ENCODE measurements at places on chromosomes 1 and 21. TPM values are rescaled to one million over a fixed set of nuclear protein-coding genes. Genes with fewer than 3 reads are reported as not detected.

DNA sequence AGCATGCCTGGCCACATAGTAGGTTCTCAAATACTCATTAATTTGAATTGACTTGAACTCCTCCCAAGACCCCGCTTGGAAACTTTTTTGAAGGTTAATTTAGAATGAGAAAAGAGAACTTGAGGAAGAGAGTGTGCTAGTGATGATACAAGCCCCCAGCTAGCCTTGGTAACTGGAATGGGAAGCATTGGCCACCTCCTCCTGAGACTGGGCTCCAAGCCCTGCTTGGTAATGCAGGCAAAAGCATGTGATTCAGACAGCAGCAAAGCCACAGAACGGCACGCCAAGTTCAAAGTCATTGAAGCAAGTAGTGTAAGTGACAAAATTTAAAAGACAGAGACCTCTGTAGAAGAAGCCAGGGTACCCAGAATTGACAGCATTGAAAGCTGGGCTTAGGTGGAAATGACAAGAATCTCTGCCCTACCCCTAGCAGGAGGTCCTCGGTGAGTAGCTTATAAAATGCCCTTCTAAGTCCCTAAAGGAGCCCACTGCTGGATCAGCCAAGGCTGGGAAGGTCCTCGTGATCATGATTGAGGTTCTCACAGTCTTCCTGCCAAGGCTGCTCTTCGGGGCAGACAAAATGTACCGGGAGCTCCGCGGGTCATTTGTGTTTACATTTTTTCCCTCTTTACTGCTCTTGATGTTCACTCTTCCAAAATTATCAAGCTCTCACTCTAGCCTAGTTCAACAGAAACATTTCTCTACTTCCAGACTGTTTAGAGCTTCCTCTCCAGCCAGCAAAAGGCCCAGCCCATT lies 99.4 kb downstream of the TSEN15 start:
- no peak for DNase-seq

DNA sequence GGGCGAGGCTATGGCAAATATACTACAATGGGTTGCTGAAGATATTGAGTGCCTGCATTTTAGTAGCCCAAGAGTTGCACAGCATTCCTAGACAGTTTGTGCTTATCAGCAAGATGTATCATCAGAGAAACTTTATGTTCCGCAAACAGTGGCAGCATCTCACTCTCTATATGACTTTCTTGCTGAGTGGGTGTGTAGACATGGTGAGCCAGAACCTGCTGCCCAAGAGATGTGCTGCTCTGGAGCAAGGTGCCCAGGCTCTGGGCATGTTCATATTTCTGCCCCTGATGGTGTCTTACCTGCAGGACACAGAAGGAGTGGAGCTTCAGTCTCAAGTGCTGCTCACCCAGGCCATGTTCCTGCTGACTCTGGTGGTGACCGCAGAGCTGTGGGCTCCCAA lies 8.2 kb upstream of the RGSL1 start:
- no peak for DNase-seq

PPIAL4G gene
- not detected for total RNA-seq

HPDL gene
- total RNA-seq: 11.4 TPM

DNA sequence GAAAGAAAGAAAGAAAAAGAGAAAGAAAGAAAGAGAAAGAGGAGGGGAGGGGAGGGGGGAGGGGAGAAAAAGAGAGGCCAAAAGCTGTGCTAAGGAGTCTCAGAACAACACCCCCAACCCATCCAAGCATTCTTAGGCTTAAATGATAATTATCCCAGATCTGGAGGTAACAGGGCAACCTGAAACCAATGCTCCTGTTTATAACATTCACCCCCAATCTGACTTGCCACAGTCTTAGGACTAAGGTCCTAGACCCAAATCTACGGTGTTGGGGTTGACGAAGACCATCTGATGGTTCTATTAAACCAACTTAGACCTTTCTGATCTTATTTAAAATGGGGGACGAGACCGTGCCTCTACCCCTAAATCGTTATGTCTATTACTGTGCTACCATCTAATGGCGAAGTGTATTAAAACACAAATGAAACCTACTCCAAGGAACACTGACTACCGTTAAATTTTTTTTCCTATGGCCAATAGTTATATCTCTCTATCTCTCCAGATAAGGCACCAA lies 119.3 kb upstream of the CDC42BPA start:
- DNase-seq: no peak

DNA sequence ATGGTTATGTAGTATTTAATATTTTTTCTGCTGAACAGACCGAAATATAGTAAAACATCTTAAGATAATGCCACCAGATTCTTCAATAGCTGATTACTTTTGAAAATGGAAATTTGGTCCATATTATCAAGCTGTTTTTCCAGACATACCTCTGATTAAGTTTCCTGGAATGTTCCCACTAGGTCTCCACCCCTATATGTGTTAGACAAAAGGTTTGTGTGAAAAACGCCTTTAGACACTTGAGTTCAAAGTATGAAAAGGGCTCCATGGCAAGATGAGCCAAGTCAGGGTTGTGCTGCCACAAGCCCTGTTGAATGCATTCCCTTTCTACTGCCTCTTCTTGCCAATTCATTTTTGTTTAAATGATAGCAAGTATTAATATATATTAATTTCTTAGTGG lies 52.7 kb downstream of the ZBTB17 start:
- DNase-seq: no peak

DNA sequence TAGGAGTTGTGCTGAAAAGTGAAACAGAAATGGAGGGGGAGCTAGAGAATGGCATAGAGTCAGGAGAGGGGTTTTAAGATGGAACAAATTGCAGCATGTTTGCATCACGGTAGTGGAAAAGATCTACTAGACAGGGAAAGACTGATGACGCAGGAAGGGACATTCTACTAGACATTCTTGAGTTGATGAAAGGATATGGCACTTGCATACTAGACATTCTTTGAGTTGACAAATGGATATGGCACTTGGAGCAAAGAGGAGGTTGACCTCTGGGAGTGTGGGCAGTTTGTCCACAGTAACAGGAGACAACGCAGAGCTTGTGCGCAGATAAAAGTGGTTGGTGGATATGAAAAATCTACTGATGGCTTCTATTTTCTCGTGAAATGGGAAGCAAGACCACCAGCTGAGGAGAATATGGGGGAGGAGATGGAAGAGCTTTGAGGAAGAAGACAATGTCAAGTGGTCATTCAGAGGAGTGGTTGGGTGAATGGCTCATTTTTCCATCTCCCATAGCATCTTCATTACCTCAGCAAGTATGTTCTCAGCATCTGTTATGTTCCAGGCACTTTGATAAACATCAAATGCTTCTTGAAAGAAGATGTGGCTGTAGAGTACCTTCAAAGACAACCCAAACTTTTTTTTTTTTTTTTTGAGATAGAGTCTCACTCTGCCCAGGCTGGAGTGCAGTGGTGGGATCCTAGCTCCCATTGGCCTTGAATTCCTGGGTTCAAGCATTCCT lies 2.4 kb upstream of the CTPS1 start:
- DNase-seq: no peak

- DNase-seq: no peak
Observed at GRCh38 chr1:62336995-62337705, 17.9 kb upstream of the KANK4 start.

DNA sequence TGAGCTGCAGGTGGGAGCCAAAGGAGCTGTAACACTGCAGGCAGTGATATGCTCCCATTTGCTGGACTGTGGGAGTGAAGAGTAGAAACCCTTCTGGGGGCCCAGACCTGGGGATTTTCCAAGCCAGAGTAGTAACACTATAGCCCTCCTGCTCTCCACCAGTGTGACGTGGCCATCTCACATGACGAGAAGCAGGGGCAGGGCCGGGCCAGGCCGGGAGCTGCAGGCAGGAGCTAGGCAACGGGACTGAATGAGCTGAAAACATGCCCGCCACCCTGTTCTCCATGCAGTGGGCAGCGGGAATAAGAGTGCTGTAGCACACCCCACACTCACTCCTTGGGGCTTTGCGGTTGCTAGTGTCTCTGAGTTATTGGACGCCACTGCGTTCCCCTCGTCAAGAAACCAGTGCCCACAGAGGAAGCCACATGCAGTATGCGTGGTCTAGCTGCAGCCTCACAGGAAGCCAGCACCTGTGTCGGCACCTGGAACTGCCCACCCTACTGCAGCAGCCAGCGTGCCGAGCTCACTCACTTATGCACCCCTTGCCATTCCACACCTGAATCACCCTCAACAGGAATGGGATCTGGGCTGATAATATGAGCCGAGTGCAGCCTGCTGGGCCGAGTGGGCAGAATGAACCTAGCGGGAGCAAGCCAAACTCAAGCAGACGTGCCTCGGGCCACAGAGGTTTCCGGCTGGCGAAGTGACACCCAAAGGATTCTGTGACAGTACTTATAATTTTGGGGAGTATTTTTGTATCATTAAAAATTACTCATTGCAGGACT lies 1389.6 kb downstream of the KCNT2 start:
- no peak for DNase-seq

DNA sequence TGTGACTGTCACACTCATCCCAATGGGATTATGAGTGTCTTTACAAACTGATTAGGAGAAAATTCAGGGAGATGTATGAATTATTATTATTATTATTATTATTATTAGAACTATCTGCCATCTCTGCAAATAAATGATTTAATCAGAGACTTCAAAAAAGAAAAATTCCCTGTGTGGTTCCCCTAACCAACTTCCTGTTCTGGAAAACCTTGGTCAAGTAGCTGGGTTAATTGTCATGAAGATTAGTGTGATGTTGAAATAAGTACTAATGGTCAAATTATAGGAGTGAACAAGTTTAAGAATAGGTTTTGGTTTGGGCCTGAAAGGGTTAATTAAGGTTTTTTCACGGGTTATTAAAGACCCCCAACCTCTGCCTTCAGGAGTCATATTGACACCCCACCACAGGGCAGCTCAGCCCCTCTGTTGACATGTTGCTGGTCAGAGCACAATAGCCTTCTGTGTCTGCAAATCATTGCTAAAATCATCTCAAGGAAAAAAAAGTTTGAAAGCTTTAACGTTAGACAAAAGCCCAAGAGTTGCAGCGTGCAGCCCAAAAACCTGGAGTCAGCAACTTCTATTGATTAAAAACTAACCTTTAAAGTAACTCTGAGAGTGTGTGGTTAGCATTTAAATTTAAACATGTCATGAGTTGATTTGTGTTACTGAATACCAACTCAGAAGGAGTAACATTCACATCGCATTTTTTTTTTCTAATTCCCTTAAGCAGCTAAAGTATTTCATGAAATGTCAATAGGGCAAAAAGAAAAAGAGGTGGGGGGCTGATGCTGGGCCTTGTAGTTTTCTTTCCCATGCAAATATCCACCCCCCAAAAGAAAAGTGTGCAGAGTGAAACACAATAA lies 272.5 kb downstream of the TM2D1 start:
- DNase-seq: no peak

- DNase-seq: no peak
Observed at GRCh38 chr1:15946571-15947381, 29.1 kb downstream of the ZBTB17 start.

GRCh38 chr1:244383278-244383884 lies 68.3 kb downstream of the ADSS2 start:
- DNase-seq: no peak

DNA sequence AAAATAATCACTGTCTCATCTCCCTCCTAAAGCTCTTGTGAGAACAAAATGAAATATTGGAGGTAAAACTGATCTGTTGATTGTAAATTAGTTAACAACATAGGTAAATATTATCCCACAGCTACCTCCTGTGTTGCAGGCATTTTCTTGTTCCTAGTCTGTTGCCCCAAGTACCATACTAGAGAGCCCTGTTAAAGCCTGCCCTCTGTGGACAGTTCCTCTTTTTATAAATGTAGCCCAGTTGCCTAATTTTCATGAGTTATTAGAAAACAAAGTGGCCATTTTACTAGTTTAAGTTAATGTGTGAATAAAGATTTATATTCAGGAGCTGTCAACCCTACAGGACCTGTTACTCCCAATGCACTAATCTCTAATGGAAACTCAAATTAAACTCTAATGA lies 180.0 kb upstream of the KCND3 start:
- no peak for DNase-seq

GRCh38 chr1:12585536-12585935 lies 32.5 kb downstream of the DHRS3 start:
- no peak for DNase-seq

LIN9 gene
- 2.7 TPM for total RNA-seq
